ENCODE measurements at places on chromosomes 6 and 20.

GRCh38 chr6:103193413-103193812 lies 1666.3 kb downstream of the HACE1 start:
- no peak for DNase-seq

DNA sequence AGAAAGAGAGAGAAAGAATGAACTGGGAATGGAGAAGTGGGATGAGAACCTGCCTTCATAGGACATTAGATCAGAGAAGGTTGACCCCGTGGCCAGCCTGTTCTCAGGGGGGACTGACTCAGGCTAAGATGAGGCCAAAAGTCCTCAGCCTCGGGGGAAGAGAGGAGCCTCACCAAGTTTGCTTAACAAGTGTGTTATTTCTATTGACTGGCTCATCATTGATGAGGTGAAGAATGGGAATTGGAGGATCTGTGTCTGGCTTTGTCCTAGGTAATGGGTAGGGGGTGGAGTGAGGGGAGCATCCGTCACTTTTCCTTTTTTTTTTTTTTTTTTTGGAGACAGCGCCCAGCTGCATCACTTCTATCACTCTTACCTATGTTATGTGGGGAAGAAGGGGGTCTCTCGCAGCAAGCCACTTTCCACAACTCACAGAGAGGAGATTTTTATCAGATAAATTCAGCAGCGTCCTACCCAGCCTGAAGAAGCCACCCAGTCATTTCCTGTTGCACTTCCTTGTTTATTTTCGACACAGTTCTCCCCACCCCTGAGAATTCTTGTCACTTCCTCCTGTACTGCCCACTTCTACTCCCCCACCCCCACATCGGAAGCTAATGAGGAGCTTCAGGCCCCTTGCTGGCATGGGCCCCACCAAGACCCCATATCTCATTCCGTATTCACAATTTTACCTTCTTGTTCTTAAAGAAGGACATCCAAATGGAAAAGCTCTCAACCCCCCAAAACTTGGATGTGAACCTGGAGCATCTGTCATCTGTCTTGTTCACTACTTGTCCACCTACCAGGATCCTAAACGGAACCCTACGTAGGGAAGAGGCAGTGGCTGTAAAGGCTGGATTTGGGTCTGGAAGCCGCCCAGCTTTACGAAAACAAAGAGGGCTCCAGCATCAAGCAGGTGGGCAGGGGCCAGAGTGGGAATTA lies 2.8 kb upstream of the RNASET2 start:
- DNase-seq: no peak

DNA sequence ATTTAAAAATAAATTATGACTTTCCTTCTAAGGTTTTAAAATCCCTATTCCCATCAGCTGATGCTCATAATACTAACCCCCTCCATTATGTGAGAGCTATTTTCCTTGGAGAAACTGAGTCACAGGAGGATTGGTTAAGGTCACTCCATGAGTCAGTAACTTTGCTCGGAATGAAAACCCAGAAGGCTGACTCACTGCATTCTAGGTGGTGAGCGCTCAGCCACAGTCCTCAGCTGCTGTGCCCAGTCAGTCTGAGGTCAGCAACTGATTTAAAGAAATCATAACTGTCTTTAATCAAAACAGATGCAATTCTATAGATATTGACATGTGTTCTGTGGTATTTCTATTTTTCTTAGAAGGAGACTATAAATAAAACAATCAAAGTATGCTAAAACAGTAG lies 359.2 kb downstream of the GJA1 start:
- no peak for DNase-seq

DNA sequence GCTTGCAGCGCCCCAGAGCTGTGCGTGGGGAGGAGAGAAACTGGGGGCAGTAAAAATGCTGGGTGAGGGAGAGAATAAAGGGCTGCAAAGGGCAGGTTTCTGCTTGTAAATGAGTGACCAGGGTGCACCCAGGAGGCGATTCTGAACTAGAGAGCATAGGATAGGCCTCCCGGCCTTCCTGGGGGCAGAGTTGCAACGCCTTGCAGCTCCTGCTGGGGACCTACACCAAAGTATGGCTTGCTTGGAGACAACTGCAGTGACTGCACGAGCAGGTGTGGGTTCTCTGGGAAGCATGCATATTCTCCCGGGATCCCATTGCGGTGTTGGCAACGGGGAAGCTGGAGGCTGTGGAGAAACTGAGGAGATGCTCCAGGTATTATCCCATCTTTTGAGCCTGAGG lies 111.6 kb upstream of the SPACA1 start:
- no peak for DNase-seq

DNA sequence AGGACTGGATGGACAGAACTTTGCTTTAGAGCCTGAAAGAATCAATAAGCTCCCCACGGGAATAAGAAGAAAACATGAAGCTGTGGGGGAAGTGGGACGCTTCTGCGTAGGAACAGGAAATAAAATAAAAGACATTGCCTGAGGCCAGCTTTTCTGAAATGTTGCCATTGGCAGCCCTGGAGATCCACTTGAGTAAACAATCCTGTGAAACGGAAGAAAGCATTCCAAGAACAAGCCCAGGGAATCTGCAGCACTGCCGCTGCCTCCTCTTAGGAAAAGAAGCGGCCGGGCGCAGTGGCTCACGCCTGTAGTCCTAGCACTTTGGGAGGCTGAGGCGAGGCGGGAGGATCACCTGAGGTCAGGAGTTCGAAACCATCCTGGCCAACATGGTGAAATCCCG lies 182.3 kb upstream of the RALGAPA2 start:
- no peak for DNase-seq
